Putamen (tissue), 1 donor: ENCODE measurements at places on chromosomes 6 and 20.
A peak's percentile ranks its signal among the peaks of the same experiment; 100 is the strongest.

- DNase-seq: no peak
Observed at GRCh38 chr20:45951925-45952834, 17.7 kb downstream of the PCIF1 start.

DNA sequence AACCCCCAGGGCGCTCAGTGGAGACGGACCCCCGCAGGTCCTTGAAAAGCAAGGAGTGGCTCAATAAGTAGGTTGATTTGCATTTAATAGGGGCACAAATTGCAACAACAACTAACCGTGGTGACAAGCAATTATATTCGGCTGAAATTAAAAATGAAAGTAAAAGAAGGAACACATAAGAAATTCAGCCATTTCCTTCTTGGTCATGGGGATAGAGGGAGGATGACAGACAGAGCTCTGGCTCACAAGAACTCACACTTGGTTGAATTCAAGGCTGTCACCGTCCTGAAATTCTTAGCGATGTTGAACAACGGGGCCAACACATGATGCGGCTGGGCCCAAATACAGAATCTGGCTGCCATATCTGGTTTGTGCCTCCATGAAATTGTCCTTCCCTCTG lies 129.0 kb downstream of the EDN3 start:
- DNase-seq: no peak

DNA sequence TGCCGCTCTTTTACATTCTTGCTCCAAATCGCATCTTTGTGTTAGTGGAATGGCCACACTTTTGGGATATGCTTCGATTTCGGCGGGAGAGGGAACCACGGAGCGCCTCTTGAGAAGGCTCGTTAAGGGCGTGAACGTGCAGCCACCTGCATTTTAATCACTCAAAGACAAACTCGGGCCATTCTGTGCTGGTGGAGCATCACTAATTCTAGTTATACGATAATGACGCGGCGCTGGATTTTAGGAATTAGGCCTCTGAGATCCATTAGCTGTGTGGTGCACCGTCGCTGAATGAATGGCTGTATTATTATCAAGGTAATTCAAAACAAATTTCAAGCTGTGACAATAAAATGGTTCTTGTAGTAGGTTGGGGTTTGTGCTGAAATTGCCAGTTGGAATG lies 305.6 kb downstream of the CDH4 start:
- no peak for DNase-seq

DNA sequence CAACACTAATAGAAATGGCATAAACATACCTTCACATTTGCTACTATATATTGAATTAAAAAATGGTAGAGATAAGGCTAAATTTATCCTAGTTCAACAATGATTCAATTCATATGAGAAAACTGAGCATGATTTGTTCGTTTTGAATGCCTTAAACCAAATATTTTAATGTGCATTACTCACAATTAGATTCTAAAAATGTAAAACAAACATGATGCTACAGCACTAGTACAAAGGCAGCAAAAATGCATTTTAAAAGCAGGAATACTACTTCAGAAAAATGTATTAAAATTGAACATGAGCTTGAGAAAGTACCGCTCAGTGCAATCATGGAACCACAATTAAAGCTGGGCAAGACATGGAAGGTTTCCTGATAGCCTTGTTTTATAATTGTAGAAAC lies 195.3 kb downstream of the KCNQ5 start:
- no peak for DNase-seq

DNA sequence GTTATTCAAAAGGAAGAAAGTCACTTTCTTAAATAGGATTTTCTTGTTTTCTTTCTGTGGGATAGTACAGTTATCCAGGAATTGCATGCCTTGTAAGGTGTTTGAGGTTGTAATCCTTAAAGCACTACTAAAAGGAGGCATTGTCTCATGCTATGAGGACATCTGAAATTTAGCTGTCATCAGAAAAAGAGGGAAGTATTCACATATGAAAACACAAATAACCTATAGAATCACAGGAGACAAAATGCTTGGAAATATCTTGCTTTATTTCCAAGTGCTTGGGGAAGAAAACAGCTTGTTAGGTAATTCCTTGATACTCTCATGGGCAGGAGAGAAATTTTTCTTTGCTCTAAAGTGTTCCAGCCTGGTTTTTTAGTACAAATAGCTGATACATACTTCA lies 40.1 kb downstream of the HECA start:
- no peak for DNase-seq

DNA sequence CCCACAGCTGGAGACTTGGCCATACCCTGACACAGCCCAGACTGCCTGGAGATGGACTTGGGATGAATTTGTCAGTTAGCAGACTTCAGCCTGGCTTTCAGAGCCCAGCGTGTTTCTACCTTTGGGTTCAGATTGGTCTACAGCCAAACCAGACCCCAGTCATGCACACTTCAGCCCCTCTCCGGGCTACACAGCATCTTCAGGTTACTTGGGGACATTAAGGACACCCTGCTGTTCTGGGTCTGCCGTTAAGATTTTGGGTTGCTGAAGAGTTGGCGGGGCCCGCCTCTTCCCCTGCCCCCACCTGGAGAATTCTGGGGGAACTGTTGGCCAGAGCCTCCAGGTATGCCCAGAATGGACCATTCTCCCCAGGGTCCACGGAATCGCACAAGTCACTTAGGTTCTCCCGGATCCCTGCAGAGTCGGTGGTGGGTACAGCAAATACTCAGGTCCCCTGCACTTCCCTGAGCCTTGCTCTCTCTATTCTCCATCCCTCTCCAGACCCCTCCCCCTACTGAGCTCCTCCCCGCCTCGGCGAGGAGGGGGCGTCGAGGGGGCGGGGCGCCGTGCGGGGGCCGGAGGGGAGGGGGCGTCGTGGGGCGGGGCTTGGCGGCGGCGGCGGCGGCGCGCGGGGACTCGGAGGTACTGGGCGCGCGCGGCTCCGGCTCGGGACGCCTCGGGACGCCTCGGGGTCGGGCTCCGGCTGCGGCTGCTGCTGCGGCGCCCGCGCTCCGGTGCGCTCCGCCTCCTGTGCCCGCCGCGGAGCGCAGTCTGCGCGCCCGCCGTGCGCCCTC lies at the start of gene PTK7:
TSS of gene PTK7 (plus strand) at position 645 of the 794 bp plus-strand sequence. CDS start 175 bp downstream, outside the sequence.
- DNase-seq: no peak

- DNase-seq: no peak
Observed at GRCh38 chr6:107800564-107801164, 23.4 kb downstream of the SCML4 start.

DNA sequence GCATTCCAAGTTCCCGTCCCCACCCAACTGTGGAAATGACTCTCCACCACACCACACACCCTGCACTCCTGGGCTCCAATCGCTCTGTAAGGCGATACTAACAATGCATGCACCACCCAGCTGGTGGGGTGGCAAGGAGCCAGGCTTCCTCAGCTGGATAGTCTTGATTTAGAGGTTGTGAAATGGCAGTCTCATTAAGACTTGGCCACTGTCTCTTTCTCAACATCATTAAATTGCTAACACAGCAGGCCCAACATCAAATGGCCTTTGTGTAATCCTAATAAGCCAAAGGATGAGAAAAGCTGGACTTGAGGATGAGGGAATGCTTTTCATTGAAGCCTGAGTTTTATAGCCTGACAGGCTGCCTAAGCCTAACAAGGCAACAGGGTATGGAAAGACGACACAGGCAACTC lies 223.7 kb downstream of the GMDS start:
- peak; percentile 21 for DNase-seq

- no peak for DNase-seq
Observed at GRCh38 chr6:52595796-52596130, 18.9 kb upstream of the TRAM2 start.

DNA sequence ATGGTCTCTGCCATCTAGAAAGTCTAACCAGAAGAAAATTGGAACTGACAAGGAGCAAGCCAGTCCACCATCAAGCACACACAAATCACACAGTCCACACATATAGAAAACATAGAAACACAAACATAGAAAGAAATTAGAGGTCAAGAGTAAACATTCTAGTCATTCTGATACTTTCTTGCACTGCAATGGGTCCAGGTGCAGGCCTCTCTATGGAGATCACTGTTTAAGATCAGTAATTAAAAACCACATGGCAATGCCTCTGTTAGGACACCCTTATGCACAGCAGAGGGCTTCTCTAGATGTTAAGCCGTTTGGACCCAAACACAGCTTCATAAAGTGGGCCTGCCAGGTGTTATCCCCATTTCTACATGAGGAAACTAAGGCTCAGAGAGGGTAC lies 42.8 kb upstream of the SLC22A23 start:
- no peak for DNase-seq

GRCh38 chr20:44370639-44371218 lies 15.2 kb downstream of the HNF4A start:
- no peak for DNase-seq

DNA sequence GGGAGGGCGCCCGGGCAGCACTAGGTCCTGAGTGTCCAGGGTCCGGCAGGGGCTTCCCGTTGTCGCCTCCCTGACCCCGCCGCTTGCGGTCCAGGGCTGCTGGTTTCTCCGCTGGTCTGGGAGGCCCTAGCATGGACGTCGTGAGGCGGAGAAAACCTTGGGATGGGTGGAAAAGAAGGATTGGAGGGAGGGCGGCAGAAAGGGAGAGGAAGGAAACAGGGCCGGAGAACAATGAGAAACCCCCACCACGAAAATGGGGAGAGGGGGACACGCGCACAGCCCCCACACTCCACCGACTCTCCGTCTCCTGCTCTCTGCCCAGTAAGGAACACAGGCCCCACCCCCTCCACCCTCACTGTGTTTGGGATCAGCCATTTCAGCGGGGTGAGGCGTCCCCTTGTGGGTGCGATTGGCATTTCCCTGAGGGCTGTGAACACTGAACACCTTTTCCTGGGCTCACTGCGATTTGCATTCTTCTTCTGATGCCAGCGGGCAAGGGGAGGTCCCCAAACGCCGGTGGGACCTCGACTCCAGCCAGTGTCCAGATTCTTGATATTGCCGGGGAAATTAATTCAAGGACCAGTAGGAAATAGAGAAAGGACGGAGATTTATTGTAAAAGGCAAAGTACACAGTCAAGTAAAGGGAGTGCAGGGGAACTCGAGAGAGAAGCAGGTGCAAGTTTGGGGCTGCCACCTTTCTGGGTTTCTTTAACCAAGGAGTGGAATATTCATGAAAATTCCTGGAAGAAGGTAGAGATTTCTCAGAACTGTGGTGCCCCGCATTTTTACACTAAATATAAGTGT lies 3.3 kb upstream of the RAET1G start:
- peak; percentile 33 for DNase-seq

DNA sequence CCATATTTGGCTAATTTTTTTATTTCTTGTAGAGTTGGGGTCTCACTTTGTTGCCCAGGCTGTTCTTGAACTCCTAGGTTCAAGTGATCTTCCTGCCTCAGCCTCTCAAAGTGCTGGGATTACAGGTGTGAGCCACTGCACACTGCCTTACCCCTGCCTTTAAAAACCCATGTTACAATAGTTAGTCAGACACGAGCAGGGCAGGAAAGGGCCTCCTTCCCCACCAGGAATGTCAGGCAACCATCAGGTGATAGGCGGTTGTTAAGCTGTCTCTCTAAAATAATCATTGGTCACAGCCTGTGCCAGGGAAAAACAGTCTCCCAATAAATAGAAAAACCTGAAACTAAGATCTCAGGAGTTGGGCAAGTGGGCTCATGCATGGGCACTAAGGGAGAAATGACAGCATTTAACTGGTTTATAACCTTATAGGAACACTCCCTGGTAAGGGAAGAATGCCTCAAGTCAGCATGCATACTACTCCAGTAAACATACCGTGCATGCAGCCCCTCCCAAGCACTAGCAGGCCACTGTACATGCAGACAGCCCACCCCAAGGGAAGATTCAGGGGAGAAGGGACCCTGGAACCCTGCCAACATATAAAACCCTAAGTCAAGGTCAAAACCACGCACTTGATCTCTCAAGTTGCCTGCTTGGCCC lies 8.4 kb downstream of the OR2H2 start:
- no peak for DNase-seq

GRCh38 chr6:123168892-123169773 lies 173.1 kb downstream of the CLVS2 start:
- no peak for DNase-seq

- no peak for DNase-seq
Observed at GRCh38 chr6:124956018-124956417, 6.2 kb upstream of the RNF217 start.

- no peak for DNase-seq
Observed at GRCh38 chr6:122804962-122805485, 16.0 kb downstream of the SMPDL3A start.

GRCh38 chr6:56716229-56716628 lies 73.5 kb upstream of the DST start:
- no peak for DNase-seq

DNA sequence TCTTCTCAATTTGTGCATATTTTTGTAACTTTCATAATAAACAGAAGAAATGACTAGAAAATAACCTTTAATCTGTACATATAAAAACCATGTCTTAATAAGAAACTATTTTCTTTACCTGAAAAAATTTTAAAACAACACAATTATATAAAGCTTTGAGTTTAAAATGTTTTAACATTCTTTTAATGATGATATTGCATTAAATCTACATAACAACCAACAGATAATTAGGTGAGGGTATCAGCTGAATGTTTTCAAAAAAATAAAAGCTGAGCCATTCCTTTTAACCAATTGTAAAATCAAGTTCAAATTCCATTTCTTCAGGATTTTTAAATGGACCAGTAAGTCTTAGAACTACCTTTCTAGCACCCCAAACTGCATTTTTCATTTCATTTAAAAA lies 1185.0 kb upstream of the CITED2 start:
- no peak for DNase-seq

DNA sequence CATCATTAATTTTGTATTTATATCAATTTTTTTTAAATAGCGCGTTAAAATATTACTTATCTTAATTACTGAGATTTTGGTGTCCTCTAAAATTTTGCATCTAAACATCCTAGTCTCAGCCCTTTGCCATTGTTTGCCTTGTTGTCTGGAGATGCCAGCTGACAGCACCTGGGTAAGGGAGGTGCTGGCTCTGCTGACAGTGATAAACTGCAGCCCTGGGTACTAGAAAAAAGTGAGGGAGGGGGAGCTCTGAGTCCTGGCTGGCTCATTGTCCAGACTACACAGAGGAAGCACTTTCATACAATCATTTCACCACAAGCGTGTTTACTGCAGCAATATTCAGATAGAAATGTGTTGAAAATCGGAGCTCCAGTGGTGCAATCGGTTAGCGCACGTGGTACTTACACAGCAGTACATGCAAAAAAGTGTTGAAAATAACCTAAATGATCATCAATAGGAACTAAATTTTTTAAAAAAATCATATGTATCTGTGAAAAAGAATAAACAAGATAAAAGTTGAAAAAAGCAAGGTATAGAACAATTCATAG lies 18.5 kb upstream of the UBR2 start:
- DNase-seq: no peak

DNA sequence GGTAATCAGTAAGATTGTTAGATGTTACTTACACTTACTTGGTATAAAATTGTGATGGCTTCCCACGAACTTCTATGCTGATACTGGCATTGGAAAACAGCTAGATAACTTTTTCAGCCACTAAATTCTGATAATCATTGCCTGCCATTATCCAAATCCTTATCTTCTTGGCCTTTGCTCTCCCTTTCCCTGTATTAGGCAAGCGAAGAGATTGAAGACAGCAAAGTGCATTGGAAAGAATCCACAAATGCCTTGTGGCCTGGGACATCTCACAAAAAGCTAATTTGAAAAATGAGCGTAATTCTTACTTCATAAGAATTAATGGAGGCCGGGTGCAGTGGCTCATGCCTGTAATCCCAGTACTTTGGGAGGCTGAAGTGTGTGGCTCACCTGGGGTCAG lies 79.5 kb upstream of the MARCKS start:
- DNase-seq: no peak
